ENCODE measurements at places on chromosomes 5 and 9.

GRCh38 chr5:175696139-175696854, 38.4 kb downstream of the HRH2 start:
- no peak for DNase-seq

- DNase-seq = no peak
Measured at GRCh38 chr5:98763001-98763630, 10.3 kb upstream of the RGMB start.

GRCh38 chr9:479304-479970, 264.8 kb downstream of the DOCK8 start:
- DNase-seq = no peak

DNA sequence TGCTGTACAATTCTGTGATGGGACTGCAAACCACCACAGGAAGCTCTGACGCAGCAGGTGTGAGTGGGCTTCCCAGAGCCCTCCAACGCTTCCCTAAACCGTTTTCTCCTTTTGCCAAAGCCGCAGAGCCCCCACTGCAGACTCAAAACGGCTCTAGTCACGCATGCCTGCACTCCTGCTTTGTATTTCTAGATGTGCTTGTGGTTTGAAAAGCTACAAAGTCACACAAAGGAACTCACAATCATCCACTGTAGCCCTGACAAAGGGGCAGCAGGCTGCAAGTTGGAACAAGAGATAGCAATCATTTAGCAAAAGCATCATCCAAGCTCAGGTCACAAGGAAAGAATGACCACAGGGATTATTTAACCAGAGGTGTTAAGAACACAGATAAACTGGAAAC, 79.3 kb downstream of the PTPN3 start:
- DNase-seq = no peak

- DNase-seq = no peak
Measured at GRCh38 chr5:1484730-1485578, 38.8 kb downstream of the LPCAT1 start.

GRCh38 chr9:131755541-131756198, 15.8 kb upstream of the RAPGEF1 start:
- no peak for DNase-seq

DNA sequence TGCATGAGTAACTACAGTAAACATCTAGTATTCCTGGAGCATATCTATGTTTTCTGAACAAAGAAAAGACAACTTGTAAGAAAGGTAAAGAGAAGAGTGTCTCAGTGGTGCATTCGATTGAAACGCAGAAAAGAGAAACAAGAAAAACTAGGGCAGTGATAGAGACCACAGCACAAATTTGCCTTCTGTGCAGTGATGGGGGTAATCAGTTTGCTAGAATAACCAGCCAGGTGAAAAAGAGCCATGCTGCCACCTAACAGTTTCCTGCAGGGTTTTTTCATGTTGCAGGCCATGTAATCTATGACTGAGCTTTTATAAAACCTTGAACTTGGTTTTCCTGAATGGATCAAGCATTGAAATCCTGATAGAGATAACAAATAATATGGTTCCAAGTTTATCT, 198.4 kb upstream of the MEF2C start:
- no peak for DNase-seq

DNA sequence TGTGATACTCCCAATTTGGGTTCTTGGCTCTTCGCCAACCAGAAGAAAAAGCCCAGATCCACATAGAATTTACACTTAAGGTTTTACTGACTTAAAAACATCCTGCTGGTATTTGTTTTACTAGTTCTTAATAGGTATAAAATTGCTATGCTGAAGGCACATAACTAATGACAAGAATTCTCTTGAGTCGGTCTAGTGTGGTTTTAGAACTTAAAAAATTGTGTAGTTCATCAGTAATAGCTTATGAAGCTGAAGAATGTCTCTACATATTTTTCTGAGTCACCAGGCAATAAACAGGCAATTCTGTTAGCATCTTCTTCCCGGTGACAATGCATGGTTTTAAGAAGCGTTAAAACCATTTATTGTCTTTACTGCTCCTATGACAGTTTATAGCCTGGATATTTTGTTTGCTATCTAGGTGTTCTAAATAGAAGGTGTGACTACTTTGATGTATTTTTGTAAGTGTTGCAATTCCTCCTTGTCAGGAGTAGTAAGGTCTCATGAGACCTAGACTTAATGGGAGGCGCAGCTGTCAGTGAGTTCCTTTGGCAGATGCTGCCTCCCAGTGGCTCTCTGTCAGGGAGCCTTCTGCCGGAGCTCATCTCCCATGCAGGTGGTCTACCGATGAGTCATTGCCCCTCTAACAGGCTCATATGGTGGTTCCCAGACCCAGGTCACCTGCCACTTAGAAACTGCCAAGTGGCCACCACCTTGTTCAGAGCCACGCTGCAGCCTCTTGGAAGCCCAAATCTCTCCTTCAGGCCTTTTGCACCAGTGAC, 173.8 kb downstream of the MAST4 start:
- DNase-seq = no peak

- no peak for DNase-seq
Measured at GRCh38 chr9:17318821-17319320, 184.0 kb downstream of the CNTLN start.

DNA sequence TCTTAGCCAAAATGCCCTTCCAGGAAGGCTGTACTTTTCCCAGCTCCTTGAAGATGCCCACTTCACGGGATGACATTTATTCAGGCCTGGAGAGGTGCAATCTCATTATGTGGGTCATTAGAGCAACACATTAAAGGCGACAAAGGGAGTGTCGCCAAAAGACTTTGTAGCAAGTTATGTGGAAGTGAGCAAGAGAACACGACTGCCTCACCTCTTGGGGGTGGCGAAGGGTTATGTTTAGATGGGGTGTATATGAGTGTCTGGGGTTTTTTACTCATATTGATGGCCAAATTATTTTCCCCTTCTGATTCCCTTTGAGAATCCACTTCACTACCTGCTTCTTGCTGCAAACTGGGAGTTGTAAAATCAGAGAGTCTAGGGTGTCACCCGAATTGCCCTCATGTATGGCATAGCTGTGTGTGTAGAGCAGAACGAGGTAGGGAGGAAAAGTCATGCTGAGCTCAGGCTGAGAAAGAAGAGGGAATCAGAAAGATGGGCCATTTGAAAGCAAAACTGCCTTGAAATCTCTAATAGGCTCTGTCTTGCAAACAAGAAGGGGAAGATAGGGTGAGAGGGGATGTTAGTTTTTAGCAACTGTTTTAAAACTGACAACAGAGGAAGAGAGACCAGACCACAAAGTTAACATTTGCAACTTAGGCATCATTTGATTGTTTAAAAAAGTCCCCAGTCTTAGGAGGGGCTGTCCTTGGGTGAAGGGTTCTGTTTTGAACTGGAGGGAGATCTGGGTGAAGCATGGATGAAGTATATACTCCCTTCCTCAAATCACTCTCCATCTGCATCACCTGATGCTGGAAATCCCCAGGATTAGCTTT, 97.1 kb upstream of the IL12B start:
- no peak for DNase-seq

DNA sequence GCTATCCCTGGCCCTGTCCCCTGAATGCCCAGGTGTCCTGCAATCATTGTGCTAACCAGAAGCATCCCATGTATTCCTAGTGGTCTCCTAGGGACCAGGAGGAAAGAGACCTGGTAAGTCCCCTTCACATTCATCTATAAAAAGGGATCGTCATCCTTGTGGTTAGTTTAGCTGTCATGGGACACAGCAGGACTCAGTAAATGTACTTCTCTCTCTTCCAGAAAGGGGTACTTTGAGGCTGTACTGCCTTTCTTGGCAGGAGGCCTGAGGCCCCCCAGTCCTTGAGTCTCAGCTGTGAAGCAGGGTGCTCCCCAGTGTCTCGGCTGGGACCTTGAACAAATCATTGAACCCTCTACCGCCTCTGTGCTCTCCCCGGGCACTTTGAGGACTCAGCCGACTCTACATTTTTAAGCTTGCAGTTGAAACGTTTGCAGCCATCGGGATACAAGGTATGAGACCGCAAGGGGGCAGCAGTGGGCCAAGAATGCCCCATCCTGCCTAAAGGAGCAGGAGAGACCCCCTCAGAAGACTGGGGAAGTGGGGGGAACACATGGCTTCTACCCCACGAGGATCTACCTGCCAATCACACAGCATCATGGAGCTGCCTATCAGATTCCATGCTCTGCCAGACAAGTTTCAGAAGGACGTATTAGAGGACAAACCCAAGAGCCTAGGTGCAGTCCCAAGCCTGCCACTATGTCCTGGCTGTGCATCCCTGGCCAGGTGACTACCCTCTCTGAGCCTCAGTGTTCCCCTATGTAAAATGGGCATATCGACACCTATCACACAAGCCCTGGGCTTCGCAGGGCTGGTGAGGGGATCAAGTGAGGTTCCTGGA, 2.4 kb upstream of the PHYKPL start:
- no peak for DNase-seq

- DNase-seq = no peak
Measured at GRCh38 chr9:114166614-114167572, 11.6 kb downstream of the COL27A1 start.

DNA sequence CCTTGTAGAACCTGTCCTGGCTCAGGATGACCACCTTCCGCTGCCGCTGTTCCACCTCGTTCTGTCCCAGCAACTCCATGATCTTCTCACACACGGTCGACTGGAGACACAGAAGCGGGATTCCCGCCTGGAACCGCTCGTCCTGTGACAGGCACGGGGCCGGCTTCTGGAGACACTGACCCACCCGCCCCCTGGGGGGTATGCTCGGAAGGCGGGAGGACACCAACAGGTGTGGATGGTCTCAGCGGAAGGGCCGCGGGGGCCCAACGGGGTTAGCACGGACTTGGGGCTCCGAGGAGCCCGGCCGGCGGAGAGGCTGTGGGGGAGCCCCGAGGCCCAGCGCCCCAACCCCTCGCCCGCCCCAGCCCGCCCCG, 530 bp downstream of the UCK1 start:
- no peak for DNase-seq

DNA sequence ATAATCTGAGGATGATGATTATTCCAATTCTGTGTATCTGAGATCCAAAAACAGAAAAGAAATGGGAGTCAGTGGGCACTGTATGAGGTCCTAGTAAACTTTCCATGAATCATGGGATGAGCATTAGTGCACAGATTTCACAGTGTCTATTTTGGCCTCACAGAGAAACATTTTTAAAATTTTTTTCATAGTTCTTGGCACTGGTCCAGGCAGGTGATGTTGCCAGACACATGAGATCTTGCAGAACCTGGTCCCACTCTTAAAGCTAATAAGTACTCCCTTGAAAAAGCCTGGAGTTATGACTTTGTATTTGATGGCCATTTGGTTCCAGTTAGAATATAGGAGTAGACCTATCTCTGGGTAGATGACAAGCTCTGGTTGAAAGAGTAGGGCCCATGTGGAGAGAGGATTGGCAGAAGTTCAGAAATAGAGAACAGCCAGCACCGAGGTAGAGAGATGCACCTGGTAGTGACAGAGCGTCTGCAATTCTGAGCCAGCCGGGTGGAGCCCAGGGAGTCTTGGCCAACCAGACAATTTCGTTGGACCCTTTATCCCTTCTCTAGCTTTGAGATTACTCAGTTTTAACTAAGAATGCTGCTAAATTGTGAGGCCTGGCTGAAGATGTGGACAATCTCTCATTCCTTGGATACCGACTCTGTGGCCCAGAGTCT, 6.3 kb upstream of the TNFSF15 start:
- no peak for DNase-seq

GRCh38 chr5:1387059-1387755, 42.3 kb upstream of the CLPTM1L start:
- no peak for DNase-seq
